ENCODE measurements at places on chromosomes 13 and 19. TPM values are rescaled to one million over a fixed set of nuclear protein-coding genes. Genes with fewer than 3 reads are reported as not detected.
A peak's percentile ranks its signal among the peaks of the same experiment; 100 is the strongest.

Gene IFT88
- 5.8 TPM for total RNA-seq

- peak; percentile 39 for DNase-seq
These were observed 8.6 kb upstream of the FKRP start for GRCh38 chr19:46737298-46737654.

DNA sequence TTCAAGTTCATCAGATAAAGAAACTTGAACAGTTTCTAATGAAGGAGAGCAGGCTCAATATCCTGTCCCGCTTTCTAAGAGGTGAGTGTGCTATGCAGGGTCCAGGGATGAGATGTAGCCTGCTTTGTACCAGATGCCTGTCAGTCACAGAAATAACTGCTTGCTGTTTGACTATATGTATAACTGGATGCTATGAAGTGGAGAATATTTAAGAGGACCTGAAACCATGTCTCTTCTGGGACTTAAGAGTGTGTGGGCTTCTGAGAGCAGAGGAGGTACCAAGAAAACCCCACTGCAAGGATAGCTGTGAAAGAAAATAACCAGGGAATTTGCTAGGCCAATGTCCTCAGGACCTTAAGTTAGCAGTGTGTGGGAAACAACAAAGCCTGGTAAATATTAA lies 246.3 kb upstream of the RFC3 start:
- DNase-seq = no peak

Gene ZNF284
- 1.7 TPM for total RNA-seq

DNA sequence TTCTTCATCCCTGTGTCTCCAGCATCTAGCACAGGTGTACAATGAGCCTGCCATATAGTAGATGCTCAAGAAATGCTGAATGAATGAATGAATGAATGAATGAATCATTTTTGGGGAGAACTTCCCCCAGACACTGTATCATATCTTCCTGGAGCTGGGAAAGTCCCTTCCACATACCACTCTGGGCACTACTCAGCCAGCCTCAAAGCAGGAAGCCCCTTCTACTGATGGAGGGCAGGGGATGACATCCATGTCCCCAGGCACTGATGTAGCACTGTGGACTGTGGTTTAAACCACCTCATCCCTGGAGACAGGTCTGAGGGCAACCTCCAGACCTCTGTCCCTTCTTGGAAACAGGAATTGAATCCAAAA lies 4.8 kb downstream of the GNA15 start:
- no peak for DNase-seq

DNA sequence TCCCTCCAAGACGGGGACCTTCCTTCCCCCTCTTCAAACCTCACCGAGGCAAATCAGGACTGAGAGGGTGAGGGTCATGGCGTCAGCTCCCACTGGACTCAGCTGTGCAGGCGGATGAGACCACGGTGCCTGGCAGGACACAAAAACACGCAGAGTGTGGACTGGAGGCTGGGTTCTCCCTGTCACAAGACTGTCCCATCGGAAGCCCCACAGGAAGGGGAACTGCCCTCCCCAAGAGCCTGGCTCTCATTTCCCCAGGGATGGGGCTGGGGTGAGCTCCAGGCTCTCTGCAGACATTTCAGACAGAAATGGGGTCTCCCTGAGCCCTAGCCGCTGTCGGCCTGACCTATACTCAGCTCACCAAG lies at the start of gene LILRB5:
Gene LILRB5 (minus strand): TSS at position 158 of the 365 bp plus-strand sequence. CDS start 80 bp downstream, at position 78.
- DNase-seq = no peak

GRCh38 chr19:17333611-17334413 lies 843 bp downstream of the ANO8 start:
- DNase-seq = no peak

Data from Right ventricle myocardium inferior (tissue), 1 donor.